ENCODE measurements at places on chromosomes 3 and 15. TPM values are rescaled to one million over a fixed set of nuclear protein-coding genes. Genes with fewer than 3 reads are reported as not detected.

Gene PLCB2
- 123 TPM for total RNA-seq

Gene PRICKLE2
- total RNA-seq: under 0.01 TPM

Gene C2CD4A
- under 0.01 TPM for total RNA-seq

Gene TTC14
- 63.3 TPM for total RNA-seq

Gene LDHAL6B
- total RNA-seq: not detected
